ENCODE measurements at places on chromosomes 13 and 19. TPM values are rescaled to one million over a fixed set of nuclear protein-coding genes. Genes with fewer than 3 reads are reported as not detected.

KCNRG gene
- total RNA-seq = 5.0 TPM

OR10H1 gene
- total RNA-seq = not detected

ZFP28 gene
- 6.4 TPM for total RNA-seq

- DNase-seq = no peak
Observed at GRCh38 chr13:102097708-102098107, 304.1 kb downstream of the FGF14 start.

DNA sequence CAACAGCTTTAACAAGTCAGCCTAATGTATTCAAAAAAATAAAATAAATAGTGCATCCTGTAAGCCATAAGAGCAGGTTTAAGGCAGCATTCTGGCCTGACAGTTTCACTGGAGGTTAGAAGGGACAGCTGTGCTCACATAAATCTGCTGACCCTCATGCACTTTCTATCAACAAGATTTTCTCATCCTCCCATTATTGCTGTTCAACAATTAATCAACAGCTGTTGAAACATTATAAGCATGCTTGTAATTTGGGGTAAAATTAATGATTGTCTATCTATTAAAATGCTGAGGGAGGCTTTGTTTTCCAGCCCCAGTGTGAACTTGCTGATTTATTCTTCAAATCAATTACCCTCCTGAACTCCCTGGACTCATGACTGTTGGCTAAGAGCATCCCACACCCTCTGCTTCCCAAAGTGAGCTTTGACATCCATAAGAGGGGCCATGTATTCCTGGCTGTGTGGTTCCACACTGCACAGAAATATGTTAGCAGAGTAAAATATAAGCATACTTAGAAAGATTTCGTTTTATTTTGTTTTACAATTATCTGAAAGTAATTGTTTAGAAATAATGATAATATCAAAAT lies 492.4 kb downstream of the EFNB2 start:
- no peak for DNase-seq

- no peak for DNase-seq
Observed at GRCh38 chr13:111262715-111263114, 57.7 kb upstream of the TEX29 start.

GRCh38 chr13:78341032-78341431 lies 262.3 kb downstream of the POU4F1 start:
- DNase-seq = no peak

DNA sequence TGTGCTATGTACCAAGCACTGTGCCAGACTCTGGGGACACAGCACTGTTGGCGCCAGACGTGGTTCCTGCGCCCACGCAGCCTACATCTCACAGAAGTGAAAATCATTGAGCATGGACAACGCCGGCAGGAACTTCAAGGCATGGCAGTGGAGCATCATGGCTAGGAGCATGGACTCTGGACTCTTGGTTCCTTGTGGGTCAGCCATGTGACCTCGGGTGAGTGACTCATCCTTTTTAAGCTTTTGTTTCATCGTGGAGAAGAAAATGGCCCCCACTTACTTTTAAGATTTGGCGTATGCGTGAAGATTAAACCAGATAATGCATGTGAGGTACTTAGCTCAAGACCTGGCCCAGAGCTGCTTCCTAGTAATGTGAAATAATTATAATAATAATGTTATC lies 988.5 kb downstream of the UQCRFS1 start:
- no peak for DNase-seq

DNA sequence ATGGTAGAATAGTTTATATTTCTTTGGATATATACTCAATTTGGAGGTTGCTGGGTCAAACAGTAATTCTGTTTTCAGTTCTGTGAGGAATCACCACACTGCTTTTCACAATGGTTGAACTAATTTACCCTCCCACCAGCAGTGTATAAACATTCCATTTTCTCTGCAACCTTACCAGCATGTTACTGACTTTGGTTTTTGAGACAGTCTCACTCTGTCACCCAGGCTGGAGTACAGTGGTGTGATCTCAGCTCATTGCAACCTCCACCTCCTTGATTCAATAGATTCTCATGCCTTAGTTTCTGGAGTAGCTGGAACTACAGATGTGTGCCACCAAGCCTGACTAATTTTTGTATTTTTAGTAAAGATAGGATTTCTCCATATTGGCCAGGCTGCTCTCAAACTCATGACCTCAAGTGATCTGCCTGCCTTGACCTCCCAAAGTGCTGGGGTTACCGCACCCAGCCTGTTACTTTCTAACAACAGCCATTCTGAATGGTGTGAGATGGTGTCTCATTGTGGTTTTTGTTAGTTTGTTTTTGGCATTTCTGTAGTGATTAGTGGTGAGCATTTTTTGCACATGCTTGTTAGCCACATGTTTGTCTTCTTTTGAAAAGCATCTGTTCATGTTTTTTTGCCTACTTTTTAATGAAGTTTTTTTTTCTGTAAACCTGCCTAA lies 12.5 kb downstream of the ZNF714 start:
- DNase-seq = no peak

DNA sequence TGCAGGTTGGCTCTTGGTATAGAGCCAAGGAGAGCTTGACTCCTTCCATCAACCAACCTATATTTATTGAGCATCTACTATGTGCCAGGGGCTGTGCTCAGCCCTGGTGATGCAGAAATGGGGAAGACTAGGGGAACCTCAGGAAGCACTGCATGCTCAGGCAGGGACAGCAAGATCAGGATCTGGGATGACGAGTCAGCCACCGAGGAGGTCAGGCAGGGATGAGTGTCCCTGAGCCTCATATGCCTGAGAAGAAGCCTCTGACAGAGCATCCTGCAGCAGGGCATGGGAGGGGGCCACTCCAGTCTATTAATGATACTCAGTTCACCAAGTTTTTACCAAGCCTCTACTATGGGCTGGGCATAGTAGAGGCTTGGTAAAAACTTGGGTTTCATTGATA lies 158.1 kb downstream of the KATNAL1 start:
- DNase-seq = no peak

DNA sequence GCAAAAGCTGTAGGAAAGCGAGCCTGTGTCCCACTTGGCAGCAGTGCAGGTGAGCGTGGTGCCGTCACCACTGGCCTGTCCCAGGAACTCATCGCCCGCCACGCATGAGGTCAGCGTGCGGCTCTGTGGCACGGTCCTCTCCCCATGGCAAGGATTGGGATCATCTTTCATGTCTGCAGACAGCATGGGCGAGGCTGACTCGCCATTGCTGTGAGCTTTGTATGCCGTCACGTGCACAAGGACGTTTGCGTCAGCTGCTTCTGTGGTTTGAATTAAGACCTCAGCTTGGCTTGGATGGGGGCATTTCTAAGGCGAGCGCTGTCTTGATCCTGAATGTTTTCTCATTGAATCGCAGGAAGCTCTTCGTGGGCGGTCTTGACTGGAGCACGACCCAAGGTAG lies 9.8 kb downstream of the DAZAP1 start:
- DNase-seq = peak; percentile 64

DNA sequence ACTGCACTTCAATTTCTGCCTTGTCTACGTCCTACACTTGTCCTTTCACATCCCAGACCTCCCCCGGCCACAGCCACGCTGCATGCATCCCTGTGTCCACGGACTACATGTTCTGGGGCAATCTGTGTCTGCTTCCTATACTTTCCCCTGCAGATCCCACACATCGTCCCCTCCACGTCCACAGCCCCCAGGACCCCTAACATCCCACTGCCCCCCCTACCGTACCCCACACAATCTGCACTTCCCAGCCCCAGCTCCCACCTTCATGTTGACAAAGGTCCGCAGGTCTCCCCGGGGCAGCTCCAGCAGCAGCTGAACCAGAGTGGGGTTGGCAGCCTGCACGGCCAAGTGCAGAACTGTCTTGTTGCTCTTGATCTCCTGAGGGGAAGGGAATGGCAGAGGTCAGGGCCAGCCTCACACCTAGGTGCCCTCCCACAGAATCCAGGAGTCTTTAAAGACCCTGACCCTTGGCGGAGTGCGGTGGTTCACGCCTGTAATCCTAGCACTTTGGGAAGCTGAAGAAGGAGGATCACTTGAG lies 10.2 kb downstream of the NFKBID start:
- DNase-seq = no peak

Measured in IMR-90 (cell line).